Stimulated activated CD4-positive, alpha-beta T cell treated with anti-CD3 and anti-CD28 coated beads, Interleukin-4, amount 100 ng/mL, for 24 hours (primary cell): ENCODE measurements at places on chromosomes 5 and 9.

GRCh38 chr5:135337064-135337463, 62.0 kb downstream of the MACROH2A1 start:
- no peak for DNase-seq

DNA sequence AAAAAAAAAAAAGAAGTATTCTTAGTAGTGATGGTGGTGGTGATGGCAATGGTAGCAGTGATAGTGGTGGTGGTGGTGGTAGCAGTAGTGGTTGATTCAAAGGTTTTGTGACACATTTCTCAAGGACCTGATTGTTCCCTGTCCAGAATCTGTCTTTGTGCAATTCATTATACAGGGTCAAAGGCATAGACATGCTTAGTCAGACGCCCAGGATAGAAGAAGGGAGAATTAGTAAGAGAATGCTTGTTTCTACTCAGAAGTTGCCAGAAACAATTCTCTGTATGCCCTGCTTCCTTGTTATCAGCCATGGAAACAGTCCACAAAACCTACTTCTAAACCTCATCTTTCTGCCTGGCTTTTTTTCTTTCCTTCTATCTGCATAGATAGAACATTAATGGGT, 89.4 kb downstream of the SLC44A1 start:
- DNase-seq, result no peak

- no peak for DNase-seq
Measured at GRCh38 chr9:34571481-34571810, 18.1 kb downstream of the CNTFR start.

DNA sequence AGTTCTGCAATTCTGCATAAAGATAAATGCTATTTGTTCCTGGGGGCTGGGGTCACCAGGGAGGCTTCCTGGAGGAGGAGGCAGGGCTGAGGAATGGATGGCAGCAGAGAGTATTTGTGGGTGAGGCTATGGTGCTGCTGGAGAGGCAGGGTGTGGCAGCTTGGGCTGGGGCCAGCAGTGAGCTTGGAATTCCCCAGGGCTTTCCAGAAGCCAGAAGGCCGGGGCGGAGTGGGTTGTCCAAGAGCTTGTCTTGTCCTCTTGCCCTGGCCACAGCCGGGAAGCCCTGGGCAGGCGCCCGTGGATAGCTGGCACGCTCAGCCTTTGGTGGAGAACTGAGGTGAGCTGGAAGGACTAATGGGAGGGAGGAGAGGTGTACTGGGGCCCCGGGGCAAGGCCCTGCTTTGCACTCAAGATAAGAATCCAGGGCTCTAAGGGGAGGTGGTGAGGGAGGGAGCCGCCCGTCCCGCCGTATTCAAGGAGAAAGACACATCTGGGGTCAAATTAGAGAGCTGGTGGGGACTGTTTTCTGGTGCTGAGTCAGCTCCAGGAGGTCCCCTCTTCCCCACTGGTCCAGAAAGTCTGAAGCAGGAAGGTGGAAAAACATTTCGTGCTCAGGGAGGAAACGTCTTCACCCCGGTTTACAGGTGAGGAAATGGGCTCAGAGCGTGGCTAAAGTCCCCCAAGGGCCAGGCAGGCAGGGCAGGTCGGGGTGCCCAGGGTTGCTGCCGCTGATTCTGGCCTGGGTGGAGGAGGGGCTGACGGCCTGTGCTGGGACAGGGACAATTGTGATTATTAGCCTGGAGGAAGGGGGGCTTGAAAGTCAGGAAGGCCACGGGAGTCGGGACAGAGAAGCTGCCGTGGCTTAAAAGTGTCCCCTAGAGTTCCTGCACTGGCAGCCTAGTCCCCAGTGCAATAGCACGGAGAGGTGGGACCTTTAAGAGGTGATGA, 26.9 kb upstream of the CNOT6 start:
- DNase-seq, result no peak

- peak; percentile 89 for DNase-seq
Measured at GRCh38 chr9:33415501-33416038, 13.2 kb upstream of the AQP7 start.

GRCh38 chr5:76717222-76718083, 1.5 kb downstream of the F2R start:
- no peak for DNase-seq

DNA sequence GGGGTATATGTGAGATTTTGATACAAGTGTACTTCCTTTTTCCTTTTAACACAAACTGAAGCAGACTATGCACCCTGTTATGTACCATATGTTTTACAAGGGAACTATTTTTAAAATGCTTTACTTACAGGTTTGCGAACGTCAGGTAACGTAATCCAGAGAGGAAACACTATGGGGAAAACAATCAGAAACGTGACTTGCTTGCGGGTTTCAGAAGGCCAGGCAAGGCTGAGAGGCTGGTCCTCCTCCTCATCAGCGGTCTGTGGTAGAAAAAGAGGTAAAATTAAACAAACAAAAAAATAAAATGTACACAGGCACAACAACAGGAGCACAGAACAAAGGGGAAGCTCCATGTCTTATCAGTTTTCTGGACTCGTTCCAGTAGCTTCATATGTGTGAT, 141.2 kb downstream of the ACER2 start:
- DNase-seq, result no peak

GRCh38 chr5:173233347-173234128, 1.5 kb downstream of the NKX2-5 start:
- DNase-seq, result no peak

DNA sequence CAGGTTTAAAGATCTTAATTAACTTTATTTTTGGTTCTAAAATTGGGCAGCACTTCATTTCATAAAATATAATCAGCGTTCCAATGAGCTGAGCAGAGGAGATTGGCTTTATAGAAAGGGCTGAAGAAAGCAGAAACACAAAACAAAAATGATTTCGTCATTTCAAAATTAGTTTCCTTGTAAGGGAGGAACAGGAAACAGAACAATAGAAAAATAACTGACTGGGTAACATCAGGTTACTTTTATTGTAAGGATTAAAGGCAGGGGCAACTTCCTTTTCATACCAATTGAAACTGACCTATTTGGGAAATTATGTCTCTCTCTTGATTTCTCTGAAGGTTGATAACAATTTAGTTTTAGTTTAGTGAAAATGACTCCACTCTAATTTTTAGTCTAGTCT, 157.1 kb downstream of the ATP10B start:
- DNase-seq, result no peak

DNA sequence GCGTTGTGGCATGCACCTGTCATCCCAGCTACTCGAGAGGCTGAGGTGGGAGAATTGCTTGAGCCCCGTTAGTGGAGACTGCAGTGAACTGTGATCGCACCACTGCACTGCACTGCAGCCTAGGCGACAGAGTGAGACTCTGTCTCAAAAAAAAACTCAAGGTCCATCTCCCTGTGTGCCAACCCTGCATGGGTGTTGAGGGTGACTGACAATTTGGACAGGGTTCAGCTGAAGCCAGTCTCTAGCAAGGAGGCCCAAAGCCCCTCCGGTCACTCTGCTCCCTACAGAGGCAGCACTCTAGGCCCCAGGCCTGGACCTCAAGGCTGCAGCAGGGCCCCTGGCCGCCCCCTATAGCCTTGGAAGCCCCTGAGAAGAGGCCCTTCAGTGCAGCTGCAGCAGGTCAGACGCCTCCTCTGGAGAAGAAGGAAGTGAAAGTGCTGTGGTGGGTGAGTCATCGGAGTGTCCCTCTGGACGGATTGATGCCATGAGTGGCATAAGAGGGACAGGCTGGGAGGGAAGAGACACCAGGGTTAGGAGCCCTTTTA, 39.2 kb upstream of the NEK6 start:
- DNase-seq, result peak; percentile 35

- DNase-seq, result no peak
Measured at GRCh38 chr5:108858959-108859358, 111.3 kb downstream of the FER start.

GRCh38 chr5:154112255-154112654, 73.5 kb downstream of the MFAP3 start:
- DNase-seq, result no peak

DNA sequence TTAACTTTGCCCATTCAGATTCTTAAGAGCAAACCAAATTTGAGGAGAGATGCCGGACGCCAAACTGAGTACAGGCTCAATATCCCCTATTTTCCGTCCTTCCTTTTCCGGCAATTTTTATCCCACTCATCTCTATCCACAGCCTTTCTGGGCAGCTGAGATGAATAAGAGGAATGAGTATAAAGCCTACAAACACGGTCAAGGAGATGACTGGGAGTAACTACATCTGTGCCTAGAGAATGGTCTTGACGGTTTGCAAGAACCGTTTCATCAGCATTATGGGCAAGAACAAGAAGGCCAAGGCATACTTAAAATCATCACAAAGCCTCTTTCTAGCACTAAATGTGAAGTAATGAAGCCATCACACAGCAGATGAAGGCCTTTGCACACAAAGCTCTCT, 227.3 kb downstream of the DCP2 start:
- DNase-seq, result no peak

DNA sequence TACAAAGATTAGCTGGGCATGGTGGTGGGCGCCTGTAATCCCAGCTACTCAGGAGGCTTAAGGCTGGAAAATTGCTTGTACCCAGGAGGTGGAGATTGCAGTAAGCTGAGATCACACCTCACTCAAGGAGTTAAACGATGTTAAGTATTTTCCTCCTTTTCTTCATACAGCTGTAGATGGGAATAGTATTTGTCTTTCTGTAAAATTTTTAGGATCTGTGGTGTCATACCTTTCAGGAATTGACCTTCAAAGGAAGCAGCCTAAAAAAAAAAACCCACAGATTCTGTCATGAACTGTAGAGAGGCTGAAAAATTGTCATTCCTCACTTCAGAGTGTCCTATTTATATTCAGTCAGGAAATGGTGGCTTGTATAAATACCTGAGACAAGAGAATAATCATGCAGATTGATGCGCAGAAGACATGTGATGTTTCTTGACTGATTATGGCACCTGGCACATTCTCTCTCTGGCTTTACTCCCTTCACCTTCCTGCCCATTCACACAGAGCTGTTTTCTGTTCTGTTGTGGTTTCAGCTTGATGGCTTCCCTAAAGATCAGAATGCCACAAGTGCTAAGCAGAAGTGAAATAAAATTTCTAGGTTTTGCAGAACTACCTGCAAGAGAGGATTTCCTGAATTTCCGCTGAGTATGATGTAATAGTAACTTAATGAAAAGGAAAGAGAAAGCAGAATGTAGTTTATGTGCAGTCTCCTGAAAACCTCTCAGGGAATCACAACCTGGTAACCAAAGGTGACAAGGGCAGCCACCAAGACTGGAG, 3.8 kb downstream of the IFNA1 start:
- DNase-seq, result no peak

DNA sequence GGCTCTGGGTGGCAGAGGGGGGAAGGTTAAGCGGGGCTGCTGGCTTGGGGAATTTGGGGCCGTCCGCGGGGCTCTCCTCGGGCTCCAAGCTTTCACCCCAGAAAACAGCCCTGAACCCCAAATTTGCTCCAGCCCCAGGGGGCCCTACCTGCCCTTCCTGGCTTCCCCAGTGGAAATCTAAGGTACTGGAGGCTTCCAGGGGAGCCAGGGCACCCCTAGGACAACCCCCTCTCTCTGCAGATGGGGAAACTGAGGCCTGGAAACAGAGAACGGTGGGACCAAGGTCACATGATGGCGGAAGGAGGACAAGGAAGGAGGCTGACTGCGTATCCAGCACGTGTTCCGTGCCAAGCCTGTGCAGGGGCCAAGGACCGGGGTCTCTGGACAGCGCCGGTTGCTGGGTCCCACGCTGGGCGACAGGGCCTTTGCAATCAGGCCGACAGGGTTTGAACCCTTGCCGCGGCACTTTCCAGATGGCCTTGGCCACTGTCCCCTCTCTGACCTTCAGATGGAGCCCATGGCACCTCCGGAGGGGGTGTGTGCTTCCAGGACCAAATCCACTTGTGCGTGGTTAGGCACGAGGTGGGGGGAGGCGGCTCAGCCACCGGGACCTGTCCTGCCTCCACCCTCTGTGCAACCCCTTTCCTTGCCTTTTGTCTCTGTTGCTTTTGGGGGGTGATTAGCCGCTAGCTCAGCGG, 183.1 kb downstream of the C9orf50 start:
- DNase-seq, result no peak

DNA sequence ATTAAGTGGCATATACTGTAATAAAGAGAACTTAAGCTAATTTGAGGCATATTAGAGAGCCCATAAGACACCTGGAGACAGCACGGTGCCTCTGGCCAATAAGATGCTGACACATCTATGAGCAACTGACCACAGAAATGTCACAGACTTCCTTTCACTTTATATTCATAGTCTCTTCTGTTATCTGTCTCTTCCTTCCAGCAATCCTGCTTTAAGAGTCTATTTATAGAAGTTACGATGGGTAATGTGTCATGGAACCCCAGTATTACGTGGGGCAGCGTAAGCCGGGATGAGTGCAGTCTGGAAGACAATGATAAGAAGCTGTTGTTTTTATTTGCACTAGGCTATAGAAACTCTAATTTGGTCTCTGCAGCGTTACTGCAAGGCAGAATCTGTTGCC, 136.8 kb downstream of the CFAP90 start:
- no peak for DNase-seq

DNA sequence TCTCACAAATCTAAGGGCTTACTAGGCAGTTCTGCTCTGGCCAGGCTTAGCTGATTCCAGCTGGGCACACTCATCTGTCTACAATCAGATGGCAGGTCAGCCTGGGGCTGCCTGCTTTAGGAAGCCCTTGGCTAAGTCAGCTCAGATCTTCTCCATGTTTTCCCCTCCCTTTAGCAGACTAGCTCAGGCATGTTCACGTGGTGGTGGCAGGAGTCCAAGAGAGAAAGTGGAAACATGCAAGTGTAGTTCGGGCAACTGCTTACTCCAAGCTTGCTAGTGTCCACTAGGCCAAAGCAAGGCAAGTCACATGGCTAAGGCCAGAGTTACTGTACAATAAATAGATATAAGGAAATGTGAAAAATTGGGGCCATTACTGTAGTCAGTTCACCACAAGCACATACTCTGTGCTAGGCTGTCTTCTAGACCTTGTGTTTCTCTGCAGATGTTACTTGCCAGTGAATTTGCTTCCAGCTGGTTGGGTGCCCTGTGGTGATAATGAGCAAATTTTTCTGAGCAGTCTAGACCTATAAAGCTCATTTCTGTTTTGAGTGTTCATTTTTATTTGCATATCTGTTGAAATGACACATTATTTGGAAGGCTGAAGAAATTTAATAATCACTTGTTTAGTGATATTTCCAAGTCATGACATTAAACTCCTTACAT, 38.3 kb downstream of the RECK start:
- no peak for DNase-seq

DNA sequence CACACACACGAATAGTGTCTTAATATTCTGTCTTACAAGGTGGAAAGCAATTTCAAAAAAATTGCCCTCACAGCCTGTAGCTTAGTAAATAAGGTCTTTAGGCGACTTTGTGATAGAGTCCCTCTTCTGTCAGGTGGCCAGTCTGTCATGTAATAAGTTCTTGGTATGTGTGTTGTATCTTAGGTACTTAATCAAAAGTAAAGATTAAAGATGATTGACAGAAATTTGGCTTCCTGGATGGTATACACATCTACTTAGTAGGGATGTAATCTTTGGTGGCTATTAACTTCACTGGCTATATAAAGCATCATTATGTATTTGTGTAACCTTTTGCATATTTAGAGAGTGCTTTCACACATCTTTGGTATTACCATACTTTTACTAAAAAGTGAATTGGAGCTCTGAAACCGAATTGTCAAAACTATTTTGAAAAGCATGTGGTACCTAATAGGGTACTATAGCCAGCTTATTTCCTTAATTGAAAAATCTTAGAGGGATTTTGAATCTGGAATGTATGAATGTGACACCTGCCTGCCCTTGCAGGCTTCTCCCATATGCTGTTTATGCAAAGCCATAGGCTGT, 3.4 kb downstream of the G3BP1 start:
- no peak for DNase-seq
